Hematopoietic multipotent progenitor cell treated with erythropoietin and hydrocortisone succinate and interleukin-3 and kit ligand, for 17 days (in vitro differentiated cells): ENCODE measurements at places on chromosomes 7 and 10.

- DNase-seq = no peak
These were observed 156.7 kb downstream of the C10orf105 start for GRCh38 chr10:71562904-71563303.

- DNase-seq = no peak
These were observed 352.1 kb downstream of the FRMD4A start for GRCh38 chr10:13978533-13979115.

DNA sequence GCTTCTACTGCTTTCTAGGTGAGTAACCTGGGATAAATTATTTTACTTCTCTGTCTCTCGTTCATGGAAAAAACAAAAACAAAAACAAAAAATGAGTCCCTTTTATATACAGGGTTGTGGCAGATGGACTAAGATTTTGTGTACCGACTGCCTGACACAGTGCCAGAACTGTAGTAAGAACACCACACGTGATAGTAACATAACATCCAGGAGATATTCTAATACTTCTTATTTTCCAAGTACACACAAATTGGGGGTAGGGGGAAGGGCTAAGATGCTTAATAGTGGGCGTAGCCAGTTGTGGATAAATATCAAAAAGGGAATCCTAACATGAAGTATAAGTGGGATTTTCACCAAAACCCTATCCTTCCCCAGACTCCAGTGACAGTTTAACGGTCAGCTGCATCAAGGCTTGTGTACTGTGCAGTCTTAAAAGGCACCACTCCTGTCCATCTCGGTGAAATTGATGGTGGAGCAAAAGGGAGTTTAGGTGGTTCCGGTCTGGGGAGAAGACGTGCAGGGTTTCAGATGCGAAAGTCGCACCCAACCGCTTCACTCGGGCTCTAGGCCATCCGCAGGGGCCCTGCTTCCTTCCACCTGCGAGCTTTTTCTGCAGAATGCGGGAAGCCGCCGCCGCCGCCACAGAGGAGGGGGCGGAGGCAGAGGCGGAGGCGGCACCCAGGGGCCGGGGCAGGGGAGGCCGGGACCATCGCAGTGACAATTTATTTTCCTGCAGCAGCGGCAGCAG, at the start of gene STAMBPL1:
TSS of gene STAMBPL1 (plus strand) at position 712 of the 748 bp plus-strand sequence. CDS start 21,464 bp downstream, outside the sequence.
- DNase-seq = no peak

DNA sequence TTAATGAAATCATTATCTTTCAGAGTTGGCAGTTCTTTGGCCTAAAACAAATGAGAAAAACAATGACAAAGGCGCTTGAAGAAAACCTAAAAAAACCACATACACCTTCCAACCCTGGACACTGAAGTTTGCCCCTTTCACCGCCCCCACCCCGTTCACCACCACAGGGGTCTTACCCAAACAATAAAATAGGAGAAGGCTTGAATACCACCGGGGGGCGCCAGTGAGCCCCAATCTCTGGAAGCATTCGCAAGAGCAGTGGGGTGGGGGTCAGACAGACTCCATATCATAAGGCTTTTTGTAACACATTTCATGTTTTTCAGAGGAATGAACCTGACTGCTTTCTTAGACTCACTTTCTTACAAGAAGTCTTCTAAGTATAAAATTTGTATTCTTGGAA, 163.6 kb downstream of the PIP4K2A start:
- peak; percentile 53 for DNase-seq

- DNase-seq = no peak
These were observed 174.6 kb downstream of the PIP4K2A start for GRCh38 chr10:22539579-22540298.

- no peak for DNase-seq
These were observed 991 bp downstream of the ZNF239 start for GRCh38 chr10:43573250-43574000.

GRCh38 chr7:155710530-155710929, 66.1 kb downstream of the RBM33 start:
- no peak for DNase-seq

DNA sequence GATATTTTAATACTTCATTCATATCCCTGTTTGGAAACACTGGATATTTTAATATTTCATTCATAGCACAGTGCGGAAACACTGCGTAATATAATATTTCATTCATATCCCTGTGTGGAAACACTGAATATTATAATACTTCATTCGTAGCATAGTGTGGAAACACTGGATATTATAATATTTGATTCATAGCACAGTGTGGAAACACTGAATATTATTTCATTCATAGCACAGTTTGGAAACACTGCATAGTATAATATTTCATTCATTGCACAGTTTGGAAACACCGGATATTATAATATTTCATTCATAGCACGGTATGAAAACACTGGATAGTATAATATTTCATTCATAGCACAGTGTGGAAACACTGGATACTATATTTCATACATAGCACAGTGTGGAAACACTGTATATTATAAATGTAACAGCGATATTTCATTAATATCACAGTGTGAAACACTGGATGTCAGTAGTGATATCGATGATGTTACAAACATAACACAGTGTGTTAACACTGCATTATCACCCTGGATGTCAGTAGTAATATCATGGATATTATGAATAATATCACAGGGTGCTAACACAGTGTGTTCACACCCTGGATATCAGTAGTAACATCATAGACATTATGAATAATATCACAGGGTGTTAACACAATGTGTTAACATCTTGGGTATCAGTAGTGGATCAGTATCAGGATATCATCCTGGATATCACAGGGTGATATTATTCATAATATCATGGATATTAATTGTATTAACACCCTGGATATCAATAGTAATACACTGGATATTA, 2.9 kb upstream of the TMEM225B start:
- DNase-seq = no peak

GRCh38 chr7:28093623-28094232, 86.9 kb downstream of the JAZF1 start:
- DNase-seq = peak; percentile 70

- no peak for DNase-seq
These were observed 139.3 kb downstream of the MBL2 start for GRCh38 chr10:52633266-52633665.

- no peak for DNase-seq
These were observed 107.7 kb downstream of the FAM53B start for GRCh38 chr10:124636271-124636995.

DNA sequence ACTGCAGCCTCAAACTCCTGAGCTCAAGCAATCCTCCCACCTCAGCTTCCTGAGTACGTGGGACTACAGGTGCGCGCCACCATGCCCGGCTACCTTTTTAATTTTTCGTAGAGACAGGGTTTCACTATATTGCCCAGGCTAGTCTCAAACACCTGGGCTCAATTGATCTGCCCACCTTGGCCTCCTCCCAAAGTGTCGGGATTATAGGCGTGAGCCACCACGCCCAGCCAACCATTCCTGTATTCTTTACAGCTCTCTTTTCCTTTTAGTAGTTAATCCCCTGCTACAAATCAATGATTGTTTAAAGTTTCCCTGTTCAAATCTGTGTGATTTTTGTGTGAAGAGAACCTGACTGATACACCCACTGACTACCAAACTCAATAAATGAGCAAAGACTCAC, 75.4 kb upstream of the SVIL start:
- DNase-seq = no peak

GRCh38 chr10:47262606-47263533, 37.1 kb upstream of the GDF10 start:
- no peak for DNase-seq

- no peak for DNase-seq
These were observed 84.8 kb upstream of the PHF14 start for GRCh38 chr7:10888861-10889260.

- DNase-seq = no peak
These were observed 147.6 kb upstream of the AOAH start for GRCh38 chr7:36871863-36872262.

DNA sequence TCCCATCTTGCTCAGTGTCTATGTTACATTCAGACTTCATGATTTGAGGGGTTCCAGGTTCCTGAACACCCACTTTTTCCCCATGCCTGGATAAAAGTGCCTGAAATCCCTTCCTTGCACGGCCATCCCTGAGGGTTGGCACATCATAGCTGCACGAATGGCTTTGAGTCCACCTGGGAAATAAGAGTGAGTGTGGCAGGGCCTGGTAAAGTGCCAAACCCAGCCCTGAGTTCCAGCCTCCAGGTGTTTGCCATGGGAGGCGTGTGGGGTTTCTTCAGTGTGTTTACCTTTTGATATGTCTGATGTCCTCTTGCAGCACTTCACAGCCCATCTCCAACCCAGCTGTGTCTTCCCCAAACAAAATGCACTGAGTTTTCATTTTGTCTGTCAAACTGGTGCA, 145.7 kb downstream of the PAXIP1 start:
- no peak for DNase-seq

DNA sequence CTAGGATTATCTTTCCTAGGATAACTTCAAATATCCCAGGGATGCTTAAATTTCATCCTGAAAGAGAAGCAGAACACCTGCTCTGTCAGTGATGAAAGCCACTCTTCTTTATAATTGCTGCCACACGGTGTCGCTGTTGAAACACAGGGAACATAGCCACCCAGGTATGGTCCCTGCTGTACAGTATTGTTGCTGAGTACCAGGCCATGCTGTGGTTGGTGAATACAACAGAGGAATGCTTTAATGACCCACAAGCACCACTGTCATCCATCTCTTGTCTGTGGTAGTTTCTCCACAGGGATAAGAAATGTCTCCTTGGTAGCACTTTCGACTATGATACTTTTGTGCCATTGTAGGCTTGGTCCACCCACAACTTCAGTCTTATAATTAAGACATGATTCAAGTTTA, 70.6 kb upstream of the STARD3NL start:
- DNase-seq = peak; percentile 68

GRCh38 chr7:102284399-102284798, 2.3 kb upstream of the SH2B2 start:
- DNase-seq = no peak

DNA sequence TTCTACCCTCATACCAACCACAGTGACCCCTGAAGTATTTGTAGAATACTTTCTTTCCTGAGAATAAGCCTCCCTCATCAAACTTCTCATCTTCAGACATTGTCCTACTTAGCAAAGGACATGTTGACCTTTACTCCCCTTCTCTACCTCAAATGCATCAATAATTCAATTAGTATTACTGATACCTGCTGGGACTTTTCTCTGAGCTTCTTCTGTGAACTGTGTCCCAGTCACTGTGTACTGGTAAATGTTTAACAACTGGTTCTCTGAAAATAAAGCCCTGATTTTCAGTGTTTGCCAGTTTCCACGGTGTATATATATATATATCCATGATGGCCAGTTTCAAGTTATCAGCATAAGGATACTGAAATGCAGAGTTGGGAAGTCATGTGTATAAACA, 12.2 kb downstream of the PANK1 start:
- DNase-seq = no peak

DNA sequence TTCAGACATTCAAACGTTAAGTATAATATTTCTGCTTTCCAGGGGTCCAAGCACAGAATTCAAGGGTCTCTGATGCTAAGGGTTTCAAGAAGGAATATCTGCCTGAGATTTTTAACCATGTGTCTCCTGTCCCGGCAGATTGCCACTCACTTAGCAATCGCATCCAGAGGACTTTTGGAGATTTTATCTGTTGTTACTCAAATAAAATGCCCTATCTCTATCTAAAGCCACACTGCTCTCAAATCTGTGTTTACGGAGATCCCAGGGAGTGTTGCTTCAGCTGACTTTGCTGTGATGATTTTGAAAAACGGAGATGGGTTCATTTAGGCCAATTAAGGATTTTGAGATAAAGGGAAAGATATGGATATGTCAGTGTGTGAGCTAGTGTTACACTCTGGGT, 359.9 kb downstream of the DGKB start:
- no peak for DNase-seq

DNA sequence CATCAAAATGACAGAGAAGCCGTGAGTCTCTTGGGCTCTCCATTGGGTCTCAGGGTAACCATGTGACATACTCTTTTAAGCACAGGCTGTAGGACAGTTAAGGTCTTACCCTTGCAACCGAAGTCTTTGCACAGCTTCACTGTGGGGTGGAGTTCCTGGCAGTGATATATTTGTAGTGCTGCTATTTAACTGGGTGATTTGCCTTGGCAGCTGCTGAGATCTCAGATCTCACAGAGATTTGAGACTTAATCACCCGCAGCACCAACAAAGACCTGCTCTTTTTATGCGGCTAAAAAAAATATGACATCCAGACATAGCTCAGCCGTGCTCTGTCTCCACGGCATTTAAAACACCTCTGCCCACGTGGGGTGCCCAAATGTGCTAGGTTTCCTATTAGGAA, 63.4 kb upstream of the NPTX2 start:
- no peak for DNase-seq

DNA sequence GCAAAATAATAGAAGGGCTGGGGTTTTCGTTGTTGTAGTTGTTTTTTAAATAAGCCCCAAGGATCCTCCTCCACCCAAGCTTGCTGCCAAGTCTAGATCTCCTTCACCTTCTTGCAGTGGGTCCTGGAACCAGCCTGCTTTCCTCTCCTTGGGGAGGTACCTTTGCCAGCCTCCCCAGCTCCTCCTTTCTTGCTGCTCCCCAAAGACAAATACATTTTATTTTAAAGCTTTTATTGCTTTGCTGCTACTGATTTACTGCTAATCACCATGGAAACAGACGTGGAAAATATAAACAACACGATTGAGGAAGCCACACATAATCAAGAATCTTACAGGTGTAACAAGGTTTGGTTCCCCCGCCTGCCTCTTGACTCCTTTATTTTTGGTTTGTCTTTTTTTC, 17.4 kb upstream of the SLF2 start:
- DNase-seq = no peak

DNA sequence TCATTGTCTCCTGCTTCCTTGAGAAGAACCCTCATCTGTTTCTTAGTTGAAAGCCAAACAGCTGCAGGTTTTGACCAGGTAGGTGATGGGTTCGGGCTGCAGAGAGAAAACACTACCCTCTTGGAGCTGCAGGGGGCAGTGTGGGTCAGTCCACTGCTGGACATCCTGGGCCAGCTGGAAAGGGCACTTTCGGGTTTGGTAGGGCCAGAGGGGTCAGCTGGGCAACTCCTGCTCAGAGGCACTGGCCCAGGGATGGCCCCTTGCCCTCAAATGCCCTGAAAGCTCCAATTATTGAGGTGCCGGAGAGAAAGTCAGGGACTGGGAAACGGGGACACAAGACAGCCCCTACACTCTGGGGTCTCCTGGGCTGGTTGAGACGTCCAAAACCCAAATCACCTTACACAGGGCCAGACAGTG, 90.7 kb downstream of the MKI67 start:
- peak; percentile 27 for DNase-seq

DNA sequence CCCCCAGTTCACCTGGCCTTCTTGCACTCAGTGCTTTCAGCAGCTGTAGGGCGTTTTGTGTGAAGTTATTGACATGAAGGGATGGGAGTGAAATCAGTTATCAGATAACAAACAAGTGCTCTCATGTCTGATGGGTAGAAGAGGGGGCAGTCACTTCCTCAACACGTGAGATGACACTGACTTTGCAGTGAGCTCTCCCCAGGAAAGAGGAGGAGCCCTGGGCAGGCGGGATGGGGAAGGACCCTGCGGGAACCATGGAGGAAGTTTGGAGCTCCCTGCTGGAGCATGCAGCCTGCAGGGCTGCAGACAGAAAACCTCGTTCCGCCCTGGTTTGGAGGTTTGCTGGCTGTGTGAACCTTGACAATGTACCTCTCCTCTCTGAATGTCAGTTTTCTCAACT, 38.7 kb downstream of the GPR26 start:
- no peak for DNase-seq

GRCh38 chr7:146290746-146291145, 174.1 kb downstream of the CNTNAP2 start:
- no peak for DNase-seq
